ENCODE measurements at places on chromosomes 5 and 9.

DNA sequence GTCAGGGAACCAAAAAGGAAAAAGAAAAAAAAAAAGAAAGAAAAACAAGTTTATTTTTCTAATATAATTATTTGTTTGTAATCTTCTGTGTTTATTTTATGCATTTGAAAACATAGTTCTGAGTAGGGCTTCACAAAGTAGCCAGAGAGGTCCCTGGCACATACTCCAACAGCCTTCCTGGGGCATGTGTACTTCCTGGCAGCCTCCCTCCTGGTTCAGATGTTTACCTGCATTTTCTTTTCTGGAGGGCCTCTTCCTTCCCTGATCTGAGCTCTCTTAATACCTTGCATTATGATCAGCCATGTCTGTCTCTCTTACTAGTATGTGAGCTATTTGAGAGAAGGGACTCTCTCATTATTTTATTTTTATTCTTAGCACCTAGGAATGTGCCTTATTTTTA, 361.8 kb downstream of the KDM4C start:
- DNase-seq = no peak

GRCh38 chr5:122030251-122030650, 47.8 kb downstream of the LOX start:
- DNase-seq = no peak

- no peak for DNase-seq
Observed at GRCh38 chr5:129661366-129662035, 86.4 kb upstream of the MINAR2 start.

- no peak for DNase-seq
Observed at GRCh38 chr5:103582364-103582763, 19.8 kb upstream of the NUDT12 start.

DNA sequence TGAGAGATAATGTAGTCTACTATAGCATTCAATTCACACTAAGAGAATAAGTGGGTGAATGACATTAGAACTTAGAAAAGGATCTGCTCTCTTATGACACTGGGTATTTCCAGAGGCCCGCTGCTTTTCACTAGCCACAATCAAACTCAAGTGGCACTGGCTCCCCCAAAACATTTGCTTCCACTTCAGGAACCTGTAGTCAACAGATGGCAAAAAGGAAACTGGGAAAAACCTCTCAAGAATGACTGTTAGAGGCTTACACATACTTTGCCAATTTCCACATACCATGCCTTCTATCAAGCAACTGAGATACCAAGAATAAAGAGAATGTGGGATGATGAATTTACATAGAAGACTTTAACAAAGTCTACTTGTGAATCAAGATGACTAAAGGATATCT, 11.2 kb downstream of the POC5 start:
- no peak for DNase-seq

DNA sequence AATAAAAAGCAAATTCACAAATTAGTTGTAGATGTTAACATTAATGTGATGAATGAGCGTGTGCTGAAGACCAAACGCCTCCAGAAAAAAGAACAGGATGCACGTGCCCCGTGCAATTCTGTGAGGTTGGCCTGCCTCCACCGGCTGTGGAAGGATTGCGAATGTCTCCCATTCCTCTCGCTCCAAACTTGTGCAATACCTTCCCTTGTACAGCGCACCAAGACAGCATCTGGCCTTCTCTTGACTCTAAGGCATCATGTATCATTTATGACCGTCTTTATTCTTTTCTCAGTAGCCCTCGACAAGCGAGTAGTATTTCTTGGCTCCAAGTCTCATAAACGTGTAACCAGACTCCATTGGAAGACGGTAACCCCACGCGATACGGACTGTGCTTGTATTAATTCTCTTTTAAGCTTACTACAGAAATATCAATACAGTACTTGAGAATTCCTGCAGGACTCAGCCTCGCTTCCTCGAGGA, 1.5 kb upstream of the TESK1 start:
- no peak for DNase-seq

DNA sequence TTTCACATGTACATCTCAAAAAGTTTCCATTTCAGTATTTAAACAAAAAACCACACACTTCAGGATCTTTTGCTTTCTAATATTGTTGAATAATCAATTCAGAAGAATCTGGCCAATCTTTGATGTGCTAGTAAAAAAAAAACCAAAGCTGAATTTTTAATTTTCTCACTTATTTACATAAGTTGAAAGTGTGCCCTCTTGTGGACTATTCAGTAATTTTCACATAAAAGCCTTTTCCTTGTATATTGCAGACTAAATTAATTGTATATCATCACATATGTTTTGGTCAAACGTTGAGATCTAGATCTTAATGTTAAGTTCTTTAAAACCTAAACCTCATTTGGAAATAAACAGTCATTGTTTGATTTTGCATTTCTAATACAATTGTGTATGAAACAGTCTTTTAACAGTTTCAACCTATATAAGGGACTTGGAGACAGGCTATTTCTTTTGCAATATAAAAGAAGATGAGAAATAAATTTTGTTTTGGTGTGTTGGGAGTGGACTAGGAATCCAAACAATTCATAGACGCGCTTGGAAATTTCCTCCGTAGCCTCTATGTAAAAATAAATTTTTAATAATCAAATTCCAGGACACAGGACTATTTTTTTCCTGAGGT, 68.1 kb downstream of the NIPBL start:
- DNase-seq = no peak

- no peak for DNase-seq
Observed at GRCh38 chr9:94779693-94780290, 53.3 kb downstream of the AOPEP start.
